ENCODE measurements at places on chromosomes 11 and 22.

DNA sequence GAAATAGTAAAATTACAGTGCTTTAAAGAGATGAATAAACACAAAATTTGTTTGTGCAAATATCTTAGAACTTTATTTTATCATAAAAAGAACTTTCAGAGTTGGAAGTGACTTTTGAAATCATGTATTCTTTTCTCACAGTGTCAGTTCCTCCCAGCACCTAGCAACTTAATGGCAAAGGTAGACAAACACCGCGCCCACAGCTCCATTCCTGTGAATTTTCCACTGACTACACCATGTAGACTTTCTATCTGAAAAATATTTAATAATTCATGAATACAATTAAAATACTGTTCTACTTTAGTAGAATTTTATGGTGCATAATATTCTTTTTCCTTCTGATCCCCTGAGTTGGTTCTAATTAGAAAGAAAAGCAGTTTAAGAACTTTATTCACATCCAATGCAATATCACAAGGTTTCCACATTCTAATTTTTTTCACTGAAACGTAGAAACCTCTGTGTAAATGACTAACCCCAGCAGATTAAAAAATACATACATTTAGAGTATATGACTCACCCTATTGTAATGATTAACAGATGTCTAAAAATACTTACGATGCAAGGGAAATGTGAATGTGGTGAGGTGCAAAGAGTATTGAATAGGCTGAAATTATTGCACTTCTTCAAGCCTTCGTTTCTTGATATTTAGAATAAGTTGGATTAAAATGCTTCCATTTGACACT, 218.2 kb upstream of the CCDC179 start:
- DNase-seq, result no peak

GRCh38 chr11:62646825-62647608, 604 bp upstream of the GANAB start:
- DNase-seq, result no peak

GRCh38 chr11:42249401-42249800, 789.9 kb upstream of the LRRC4C start:
- DNase-seq, result no peak

GRCh38 chr11:113493206-113493605, 18.0 kb upstream of the DRD2 start:
- DNase-seq, result no peak

GRCh38 chr11:94775567-94776327, 7.6 kb downstream of the AMOTL1 start:
- no peak for DNase-seq

DNA sequence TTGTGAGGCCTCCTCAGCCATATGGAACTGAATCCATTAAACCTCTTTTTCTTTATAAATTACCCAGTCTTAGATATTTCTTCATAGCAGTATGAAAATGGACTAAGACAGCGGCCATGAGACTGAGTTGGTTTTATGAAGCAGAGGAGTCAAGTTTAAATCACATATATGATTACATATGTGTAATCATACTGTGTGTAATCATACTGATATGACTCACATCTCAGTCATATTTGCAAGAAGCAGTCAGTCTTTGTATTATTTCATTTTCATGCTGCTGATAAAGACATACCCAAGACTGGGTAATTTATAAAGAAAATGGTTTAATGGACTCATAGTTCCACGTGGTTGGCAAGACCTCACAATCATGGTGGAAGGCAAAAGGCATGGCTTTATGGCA, 89.8 kb downstream of the SYT9 start:
- DNase-seq, result no peak

DNA sequence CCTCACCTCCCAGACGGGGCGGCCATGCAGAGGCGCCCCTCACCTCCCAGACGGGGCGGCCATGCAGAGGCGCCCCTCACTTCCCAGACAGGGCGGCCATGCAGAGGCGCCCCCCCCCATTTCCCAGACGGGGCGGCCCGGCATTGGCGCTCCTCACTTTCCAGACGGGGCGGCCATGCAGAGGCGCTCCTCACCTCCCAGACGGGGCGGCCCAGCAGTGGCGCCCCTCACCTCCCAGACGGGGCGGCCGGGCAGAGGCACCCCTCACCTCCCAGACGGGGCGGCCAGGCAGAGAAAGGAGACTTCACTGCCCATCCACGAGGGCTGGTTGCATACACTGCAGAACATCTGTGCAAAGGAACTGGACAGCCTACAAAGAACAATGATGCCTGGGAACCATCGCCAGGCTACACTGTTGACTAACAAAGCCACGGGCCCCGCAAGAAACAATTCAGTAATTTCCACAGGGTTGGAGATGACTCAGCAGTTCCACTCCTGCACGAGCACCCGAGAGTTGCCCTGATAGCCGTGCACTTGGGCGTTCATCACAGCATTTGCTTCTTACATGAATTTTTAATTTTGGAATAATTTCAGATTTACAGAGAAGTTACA, 58.7 kb downstream of the CTTN start:
- peak; percentile 49 for DNase-seq

Measured in RPMI8226 (cell line).